ENCODE measurements at places on chromosomes 1 and 21.

DNA sequence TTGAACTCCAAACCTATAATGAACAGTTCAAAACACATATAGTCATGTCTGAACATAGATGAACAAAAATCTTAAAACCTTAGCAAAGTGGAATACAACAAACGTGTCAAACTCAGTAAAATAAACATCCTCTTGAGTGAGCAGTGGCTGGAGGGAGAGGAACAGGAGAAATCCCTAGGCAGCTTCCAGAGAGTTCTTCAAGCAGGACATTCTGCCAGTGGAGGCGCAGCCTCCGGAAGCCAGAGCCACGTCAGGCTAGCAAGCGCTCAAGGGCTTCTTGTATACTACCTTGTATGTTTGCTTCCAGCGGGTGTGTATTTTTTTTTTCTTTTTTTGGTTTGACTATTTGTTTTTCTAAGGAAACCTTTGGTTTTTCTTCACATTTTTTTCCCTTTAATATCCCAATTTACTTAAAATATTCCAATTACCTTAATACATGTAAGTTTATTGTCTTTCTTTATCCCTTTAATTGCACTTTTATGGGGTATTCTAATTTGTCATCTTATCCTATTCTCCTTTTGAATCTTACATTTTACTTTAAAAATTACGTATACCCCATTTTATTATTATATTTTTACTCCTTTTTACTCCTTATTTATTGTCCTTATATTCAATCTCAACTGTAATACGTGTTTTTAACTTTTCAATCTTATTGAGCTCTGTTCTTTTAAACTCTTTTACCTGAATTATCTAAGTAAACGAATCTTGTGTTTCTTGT lies 42.0 kb downstream of the COLGALT2 start:
- DNase-seq: no peak

- DNase-seq: no peak
These were observed 2.8 kb downstream of the MX1 start for GRCh38 chr21:41428847-41429246.

- no peak for DNase-seq
These were observed 41.2 kb upstream of the LYST start for GRCh38 chr1:235907897-235908240.

DNA sequence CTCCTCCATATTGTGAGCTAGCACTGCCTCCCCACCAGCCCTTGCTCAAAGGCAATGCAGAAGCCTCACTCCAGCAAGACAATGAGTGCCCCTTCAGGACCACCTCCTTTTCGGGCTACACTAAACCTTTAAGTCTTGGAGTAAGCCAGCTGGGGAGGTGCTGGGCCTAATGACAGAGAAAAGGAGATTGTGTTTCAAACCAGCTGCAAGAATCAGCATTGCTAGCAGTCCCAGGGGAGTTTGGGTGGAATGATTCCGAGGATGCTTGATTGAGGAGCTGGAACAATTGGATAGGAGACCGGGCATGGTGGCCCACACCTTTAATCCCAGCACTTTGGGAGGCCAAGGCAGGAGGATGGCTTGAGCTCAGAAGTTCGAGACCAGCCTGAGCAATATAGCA lies 54.1 kb upstream of the GPR37L1 start:
- no peak for DNase-seq

GRCh38 chr1:159653201-159653600 lies 61.2 kb downstream of the CRP start:
- DNase-seq: peak; percentile 58

DNA sequence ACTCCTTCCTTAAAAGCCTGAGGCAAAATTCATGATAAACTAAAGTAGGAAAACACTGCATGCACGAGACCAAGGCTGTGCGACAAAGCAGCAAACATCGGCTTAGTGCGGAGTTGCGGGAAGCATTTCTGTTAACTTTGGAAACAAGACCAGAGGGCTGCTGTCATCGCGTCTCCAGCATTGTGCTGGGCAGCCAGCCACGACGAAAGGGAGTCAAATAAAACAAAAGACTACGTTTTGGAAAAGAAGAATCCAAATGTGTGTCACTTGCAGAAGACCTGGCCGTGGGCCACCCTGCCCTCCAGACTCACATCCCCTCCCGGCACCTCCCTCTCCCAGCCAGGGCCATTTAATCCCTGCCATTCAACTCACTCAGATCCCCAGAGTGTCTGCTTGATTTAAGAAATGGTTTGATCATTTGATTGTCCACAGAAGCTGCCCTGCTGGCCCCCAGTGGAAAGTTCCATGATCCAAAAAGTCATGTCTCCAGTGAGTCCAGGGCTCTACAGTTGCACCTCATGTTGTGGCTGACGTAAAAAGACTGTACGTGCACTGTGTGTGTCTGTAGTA lies 2.4 kb upstream of the KRTAP10-11 start:
- DNase-seq: no peak

GRCh38 chr1:36516372-36517010 lies 33.8 kb upstream of the CSF3R start:
- peak; percentile 64 for DNase-seq

DNA sequence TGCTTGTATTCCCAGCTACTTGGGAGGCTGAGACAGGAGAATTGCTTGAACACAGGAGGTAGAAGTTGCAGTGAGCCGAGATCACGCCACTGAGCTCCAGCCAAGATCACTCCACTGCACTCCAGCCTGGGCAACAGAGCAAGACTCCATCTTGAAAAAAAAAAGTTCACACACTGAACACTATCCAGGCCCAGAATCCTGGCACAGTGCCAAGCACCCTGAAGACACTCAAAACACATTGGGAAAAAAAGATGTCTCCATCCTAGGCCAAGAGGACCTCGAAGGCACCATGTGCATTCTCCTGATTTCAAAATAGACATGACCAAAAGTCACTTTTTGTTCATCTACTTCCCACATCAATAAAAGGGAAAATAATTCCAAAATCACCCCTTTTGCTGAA lies 38.7 kb downstream of the SLC9A1 start:
- no peak for DNase-seq

DNA sequence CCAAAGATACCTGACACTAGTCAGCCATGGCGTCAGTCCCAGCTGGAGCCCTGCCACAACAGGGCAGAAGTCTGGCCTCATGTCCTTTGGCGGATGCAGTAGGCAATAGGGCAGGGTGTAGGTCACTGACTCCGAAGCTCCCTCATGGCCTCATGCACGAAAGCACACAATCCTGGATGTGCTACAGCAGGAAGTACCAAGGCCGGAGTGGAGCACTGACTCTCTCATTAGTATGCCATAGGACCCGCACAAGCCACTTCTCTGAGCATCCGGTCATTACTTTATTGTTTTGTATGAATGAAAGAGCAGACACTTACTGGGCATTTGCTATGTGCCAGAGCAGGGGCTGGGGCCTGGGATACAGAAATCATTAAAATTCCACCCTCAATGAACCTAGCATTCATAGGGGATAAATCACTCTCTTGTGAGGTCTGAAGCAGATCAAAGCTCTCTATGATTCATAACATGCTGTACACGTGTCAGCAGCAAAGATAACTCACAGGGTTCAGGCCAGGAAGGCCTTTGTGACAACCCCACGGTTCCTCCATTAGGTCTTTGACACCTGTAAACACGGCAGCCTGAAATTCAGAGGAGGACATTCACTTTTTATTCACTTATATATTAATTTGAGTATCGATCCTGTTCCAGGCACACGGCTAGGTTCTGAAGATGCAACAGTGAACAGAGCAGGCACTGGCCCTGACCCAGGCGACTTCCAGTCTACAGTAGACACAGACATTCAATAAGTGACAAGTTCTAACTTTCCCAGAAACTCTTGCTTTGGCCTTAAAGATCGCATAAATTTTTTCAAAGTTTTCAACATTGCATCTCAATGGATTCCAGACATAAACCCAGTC lies 357.9 kb upstream of the USP24 start:
- peak; percentile 88 for DNase-seq

GRCh38 chr1:197481101-197481500 lies 213.0 kb downstream of the CRB1 start:
- DNase-seq: peak; percentile 55

- peak; percentile 85 for DNase-seq
These were observed 88.4 kb downstream of the GTF2B start for GRCh38 chr1:88802950-88803349.

DNA sequence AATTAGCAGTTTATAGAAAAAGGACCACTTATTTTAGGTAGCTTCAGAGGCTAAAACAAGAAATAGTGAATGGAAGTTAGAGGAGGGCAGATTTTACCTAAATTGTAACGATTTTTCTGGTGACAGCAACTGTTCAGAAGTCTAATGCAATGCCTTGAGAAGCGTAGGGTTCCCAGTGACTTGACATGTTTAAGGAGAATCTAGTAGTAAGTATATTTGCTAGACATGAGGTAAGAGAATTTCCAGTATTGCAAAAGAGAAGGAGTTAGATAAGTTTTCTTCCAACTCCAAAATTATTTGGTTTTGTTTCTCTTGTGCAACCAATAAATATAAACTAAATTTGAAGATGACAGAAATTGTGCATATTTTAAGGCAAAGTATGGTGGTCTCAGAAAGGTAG lies 140.0 kb downstream of the SMYD3 start:
- DNase-seq: no peak

- DNase-seq: no peak
These were observed 28.4 kb downstream of the ELF3 start for GRCh38 chr1:202038688-202039346.

GRCh38 chr1:151324390-151324930 lies 2.8 kb downstream of the PI4KB start:
- DNase-seq: no peak

- DNase-seq: no peak
These were observed 88.3 kb downstream of the KCNJ6 start for GRCh38 chr21:37827913-37828312.

DNA sequence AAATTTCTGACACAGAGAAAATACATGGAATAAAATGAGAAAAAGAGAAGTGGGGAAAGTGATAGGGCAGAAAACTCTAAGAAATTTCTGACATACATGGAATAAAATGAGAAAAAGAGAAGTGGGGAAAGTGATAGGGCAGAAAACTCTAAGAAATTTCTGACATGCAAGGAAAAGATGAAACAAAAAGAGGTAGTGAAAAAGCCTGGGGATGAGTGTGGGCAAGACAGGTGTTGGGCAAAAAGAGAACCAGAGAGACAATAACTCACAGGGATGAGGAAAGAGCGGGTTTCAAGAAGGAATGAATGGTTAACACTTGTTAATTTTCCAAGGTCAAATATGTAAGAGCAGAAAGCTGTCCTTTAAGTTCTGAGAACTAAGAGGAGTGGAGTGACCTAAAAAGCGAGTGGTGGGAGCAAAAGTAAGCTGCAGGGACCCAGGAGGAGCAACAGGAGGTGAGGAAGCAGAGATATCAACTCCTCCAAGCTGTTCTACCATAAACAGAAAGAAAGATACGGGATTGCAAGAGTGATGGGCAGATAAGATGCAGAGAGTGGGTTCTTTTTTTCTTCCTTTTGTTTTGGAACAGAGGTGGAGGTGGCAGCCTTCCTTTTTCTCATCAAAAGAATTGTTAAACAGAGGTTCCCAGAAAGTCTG lies 29.9 kb upstream of the EXO1 start:
- no peak for DNase-seq

DNA sequence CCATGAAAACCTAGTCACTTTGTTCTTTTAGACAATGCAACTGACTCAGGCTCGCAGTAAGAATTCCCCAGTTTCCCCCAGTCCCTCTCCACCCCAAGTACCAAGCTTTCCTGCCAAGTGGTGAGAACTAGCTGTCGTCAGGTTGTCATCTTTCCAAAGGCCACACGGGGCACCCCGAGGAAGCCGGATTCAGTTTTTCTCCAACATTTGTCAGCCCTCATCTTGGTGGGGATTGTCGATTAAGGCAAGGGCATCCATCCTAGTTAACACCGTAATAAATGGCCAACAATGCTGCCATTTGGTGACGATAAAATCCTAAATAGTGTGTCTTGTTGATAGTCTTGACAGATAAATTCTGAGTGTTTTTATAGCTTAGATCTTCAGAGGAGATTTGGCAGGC lies 55.9 kb upstream of the PROX1 start:
- no peak for DNase-seq

GRCh38 chr1:63817152-63817667 lies 43.4 kb downstream of the ROR1 start:
- DNase-seq: no peak

DNA sequence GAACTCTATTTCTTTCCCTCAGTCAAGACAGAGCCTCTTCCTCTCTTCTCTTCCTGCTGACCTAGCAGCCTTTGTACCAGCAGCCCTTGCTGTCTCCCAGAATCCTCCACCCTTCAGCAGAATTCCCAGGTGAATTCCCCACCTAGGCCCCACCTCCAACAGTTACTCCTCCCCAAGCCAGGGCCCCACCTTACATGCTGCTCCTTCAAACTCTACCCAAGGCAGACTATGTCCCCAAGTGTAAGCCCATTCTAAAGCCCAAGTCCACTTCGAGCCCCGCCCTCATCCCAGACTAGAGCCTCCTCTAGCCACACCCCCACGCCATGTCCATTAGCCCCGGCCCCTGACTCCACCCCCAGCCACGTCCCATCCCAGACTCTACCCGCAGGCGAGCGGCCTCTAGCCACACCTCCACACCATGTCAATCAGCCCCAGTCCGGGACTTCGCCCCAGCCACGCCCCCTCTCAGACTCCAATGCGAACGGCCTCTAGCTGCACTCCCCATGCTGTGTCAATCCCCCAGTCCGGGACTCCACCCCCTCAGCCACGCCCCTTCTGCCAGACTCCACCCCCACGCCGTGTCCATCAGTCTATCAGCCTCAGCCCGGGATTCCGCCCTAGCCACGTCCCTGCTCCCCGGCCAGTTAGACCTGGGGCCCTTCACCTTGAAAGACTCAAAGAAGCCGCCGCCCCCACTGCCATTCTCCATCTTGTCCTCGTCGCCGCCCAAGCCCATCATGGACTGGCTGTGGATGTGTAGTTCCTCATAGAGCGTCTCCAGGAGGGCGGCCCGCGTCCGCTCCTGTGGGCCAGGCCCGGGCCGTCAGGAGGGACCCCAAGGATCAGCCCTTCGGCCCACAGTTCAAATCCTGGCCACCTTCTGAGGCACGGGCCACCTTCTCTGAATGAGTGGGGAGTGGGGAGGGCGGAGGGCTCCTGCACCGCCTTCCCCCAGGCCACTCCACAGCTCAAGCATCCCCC lies 61.3 kb downstream of the RAP1GAP start:
- DNase-seq: peak; percentile 86

GRCh38 chr1:19300211-19300610 lies 11.6 kb upstream of the AKR7A3 start:
- DNase-seq: no peak

DNA sequence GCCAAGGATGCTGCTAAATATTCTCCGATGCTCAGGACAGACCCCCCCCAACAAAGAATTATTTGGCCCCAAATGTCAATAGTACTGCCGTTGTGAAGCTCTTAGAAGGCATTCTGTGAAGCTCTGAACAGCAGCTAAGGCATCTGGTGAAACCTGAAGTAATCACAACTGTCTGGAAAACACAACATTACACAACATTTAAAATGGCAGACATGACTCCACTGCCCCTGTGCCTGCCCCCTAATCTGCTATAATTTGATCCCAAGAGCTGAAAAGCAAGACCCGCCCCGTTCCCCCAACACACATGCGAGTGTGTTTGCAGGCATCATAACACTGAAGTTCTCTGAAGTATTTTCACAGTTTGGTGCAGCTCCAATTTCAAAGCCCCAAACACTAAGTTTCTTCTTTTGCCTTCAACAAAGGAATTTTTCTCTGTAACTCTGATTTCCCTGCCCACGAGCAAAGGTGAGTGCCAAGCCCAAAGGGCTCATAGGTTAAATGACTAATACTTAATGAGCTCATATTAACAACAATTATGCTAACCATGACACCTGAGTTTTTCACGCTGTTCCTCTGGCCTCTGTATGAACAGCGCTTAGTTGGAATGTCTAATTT lies 129.2 kb downstream of the CLIC6 start:
- no peak for DNase-seq

GRCh38 chr1:177620636-177621190 lies 349.1 kb downstream of the SEC16B start:
- DNase-seq: peak; percentile 14
